ENCODE measurements at places on chromosomes 13 and 19.

DNA sequence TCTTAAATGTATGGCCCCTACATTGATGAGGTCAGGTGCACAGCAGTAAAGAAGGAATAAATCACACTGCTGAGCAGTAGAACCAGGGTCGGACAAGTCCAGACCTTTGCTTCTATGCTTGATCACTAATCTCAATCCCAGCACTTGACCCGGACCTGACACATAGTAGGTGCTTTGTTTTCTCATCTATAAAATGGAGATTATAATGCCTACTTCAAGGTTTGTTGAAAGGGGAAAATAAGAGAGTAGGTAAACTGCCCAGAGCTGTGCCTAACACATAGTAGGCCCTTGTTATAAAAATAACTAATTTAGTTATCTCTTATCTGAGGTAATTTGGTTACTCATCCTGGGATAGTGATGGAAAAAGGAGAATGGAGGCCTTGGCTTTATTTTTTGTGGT, 125.0 kb downstream of the RXFP2 start:
- DNase-seq, result no peak

- no peak for DNase-seq
These were observed 3.2 kb downstream of the GPR183 start for GRCh38 chr13:99303863-99304521.

- no peak for DNase-seq
These were observed 226.7 kb downstream of the RFC3 start for GRCh38 chr13:34044660-34045080.

- DNase-seq, result no peak
These were observed 611.1 kb downstream of the TBC1D4 start for GRCh38 chr13:74870865-74871264.

DNA sequence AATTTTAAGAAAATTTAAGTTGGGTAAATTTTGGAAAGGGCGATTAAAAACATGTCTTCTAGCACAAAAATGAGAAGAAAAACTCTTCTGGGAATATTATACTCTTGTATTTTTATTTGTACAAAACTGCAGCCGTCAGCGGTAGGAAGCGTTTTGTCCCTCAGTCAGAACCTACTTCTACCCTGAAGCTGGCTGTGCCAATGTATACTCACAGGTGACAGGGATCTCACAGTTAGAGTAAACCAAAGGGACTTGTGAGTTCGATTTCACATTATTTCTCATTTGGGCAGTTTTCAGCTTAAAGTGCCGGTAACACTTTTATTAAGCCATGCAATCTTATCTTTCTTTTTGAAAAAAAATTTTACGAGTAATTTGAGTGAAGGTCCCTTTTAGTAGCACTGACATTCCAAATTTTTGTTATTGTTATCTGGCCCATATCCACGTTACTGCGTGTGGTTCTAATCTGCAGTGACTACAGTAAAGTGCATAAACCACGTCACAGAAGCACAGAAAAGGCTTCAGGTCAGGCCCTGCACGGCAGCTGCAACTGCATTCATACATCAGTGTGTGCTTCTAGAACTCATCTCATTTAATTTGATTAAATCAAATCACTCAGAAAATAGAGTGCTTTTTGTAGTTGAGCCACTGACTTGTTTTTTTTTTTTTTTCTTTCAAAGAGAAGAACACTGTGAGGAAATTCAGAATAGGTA, 387.3 kb downstream of the LIG4 start:
- DNase-seq, result no peak

GRCh38 chr13:60112771-60113170, 51.0 kb downstream of the DIAPH3 start:
- DNase-seq, result no peak

- peak; percentile 36 for DNase-seq
These were observed 4.1 kb downstream of the IER2 start for GRCh38 chr19:13154241-13154778.

DNA sequence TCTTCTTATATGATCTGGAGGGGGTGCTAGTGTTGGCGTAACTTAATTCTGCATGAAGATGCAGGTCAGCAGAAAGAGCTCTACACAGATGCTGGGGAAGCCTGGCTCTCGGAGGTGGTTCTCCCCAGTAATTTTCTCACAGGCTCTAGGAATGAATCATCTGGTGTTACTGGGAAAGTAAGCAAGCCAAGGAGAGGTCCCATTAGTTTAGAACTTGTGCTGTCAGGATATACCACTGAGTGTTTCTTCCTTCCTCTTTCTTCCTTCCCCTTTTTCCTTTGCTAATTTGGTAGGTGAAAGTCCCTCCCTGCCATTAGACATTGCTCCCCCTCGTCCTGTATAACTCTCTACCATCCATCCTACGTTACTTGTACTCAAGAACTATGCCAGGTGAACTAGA, 68.3 kb downstream of the ATP8A2 start:
- DNase-seq, result no peak

DNA sequence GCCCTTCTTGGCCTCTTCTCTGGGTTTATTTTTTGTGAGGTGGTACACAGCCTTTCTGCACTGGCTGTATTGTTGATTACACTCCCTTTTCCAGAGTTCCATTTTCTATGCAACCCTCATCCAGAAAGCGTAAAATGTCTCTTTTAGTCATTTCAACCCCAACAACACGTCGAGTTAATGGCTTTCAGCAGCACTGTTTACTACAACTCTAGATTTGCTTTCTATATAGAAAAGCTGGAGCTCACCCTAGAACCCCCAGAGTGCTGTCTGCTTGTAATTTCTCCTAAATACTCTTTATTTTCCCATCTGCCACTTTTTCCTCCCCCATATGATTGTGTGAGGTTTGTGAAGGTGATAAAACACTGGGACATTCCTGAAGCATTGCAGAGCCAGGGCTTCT, 148.9 kb upstream of the TMTC4 start:
- DNase-seq, result no peak

- DNase-seq, result no peak
These were observed 875.4 kb downstream of the SLITRK6 start for GRCh38 chr13:84923831-84924230.

DNA sequence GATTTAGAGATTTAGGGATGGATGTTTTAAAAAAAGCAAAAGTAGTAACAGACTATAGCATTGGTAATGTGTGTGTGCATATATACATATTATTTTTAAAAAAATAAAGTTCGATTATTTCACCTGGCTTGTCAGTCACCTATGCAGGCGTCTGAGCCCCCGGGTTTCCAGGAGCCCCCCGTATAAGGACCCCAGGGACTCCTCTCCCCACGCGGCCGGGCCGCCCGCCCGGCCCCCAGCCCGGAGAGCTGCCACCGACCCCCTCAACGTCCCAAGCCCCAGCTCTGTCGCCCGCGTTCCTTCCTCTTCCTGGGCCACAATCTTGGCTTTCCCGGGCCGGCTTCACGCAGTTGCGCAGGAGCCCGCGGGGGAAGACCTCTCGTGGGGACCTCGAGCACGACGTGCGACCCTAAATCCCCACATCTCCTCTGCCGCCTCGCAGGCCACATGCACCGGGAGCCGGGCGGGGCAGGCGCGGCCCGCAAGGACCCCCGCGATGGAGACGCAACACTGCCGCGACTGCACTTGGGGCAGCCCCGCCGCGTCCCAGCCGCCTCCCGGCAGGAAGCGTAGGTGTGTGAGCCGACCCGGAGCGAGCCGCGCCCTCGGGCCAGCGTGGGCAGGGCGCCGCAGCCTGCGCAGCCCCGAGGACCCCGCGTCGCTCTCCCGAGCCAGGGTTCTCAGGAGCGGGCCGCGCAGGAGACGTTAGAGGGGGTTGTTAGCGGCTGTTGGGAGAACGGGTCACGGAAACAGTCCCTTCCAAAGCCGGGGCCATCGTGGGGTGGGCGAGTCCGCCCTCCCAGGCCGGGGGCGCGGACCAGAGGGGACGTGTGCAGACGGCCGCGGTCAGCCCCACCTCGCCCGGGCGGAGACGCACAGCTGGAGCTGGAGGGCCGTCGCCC, 840 bp upstream of the CCNA1 start:
- DNase-seq, result peak; percentile 12

DNA sequence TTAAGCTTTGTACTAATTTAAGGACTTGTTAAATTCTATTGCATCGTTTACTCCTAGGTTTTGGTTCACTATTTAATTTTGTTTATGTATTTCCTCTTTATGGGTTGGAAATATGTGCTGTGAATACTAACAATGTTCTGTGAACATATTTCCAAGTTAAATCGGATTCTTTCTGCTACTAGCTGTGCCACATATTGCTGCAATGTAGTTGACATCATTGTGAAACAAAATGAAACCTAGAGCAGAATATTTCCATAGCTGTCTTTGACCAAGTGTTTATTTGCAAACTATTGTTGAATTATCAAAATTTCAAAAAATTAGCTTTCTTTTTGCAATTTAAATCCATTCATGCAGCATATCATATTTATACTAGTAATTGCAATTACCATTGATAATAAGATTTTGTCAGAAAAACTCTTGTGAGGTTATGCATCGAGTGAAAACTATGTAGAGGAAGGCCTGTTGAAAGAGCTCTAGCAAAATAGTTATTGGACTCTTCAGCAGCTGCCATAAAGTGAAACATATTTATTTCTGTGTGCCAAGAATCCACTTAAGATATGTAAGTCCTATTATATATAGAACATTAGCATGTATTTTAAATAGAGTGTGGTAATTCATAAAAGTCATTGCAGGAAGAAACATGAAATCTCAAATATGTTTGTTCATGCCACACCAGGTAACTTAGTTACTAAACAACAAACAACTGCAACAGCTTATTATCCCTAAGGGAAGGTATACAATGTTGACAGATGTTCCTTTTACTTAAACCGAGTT, 575.1 kb downstream of the SLITRK6 start:
- DNase-seq, result no peak

GRCh38 chr19:36973021-36973843, 57.1 kb downstream of the ZNF568 start:
- peak; percentile 93 for DNase-seq

DNA sequence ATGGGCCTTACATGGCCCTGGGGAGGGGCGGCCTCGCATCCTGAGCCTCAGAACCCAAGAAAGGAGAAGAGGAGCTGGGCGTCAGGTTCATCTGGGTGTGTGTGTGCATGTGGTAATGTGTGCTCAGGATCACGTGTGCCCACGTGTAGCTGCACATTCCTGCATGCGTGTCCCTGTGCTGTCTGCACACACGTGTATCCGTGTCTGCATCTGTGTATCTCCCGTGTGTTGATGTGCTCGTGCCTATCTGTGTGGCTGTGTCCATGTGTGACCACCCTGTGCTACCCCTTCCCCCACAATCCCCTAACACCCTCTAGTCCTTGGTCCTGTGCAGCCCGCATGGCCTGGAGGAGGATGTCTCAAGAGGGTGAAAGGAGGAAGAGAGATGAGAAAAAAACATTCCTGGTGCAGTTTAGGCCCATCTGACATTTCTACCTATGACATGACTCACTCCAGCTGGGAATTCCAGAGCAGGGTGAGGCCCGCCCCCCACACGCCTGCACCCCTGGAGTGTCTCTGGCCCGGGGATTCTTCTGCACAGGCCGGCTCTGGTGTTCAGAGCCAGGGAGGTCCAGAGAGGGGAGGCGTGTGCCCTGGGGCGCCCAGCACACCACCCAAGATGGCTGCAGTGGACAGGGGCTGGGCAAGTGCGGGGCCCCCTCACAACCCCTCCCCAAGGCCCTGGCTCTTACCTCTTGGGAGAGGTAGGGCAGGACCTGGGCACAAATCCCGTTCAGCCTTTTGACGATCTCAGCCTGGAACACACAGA, 7.1 kb downstream of the TLE5 start:
- DNase-seq, result no peak

- DNase-seq, result no peak
These were observed 7.7 kb upstream of the TBC1D4 start for GRCh38 chr13:75489502-75490263.

- no peak for DNase-seq
These were observed 517.2 kb upstream of the SPRY2 start for GRCh38 chr13:80858131-80858530.

GRCh38 chr19:41821003-41821735, 23.3 kb downstream of the LYPD4 start:
- DNase-seq, result peak; percentile 69

- DNase-seq, result no peak
These were observed 311.3 kb downstream of the DLEU7 start for GRCh38 chr13:50531917-50532899.

DNA sequence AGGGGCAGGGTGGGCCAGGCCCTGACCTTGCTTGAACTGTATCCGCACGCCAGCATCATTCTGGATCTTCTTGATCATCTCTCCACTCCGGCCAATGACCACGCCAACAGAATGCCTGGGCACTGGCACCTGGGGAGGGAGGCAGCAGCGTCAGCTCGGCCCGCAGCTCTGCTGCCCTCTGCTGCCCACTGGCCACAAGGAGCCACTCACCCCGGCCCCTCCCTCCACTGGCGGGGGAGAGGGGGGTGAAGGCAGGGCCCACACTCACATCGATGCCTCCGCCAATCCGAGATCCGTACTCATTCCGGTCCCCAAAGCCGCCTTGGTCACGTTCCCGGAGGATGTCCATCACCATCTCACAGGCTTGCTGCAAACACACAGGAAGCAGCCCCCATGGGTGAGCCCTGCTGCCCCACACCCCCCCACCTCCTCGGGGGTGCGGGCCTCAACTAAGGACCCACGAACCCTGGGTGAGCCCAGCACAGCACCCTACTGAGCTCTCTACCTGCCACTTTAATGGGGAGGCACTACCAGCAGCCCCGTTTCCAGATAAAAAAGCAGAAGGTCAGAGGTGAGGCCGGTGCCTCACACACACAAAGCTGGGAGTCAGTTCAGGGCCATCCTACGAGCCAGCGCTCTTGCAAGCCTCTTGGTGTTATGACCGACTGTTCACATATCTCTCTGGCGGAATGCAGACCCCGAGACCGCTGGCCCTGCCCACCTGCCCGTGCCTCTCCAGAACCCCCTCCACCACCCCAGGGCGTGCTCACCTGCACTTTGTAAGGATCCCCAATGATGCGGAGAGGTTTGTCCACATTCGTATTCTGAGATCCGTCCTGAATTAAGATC, 6.7 kb downstream of the KHSRP start:
- peak; percentile 55 for DNase-seq

DNA sequence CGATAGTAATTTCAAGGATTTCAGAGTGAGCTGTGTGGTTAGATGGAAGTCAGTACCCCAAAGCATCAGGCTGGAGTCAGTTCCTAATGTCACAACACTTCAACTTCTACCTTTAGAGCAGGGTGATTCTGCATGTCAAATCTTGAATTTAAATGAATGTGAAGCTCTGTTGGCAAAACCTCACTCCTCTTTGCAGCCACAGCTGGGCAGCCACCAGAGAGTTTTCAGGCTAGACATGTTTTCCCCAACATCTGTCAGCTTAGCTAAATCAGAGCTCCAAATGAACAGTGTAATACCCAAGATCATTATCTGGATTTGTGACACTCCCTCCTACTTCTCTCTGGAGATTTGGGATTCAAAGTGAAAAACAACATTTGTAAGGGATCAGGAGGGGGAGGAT, 33.7 kb upstream of the OLFM4 start:
- no peak for DNase-seq

DNA sequence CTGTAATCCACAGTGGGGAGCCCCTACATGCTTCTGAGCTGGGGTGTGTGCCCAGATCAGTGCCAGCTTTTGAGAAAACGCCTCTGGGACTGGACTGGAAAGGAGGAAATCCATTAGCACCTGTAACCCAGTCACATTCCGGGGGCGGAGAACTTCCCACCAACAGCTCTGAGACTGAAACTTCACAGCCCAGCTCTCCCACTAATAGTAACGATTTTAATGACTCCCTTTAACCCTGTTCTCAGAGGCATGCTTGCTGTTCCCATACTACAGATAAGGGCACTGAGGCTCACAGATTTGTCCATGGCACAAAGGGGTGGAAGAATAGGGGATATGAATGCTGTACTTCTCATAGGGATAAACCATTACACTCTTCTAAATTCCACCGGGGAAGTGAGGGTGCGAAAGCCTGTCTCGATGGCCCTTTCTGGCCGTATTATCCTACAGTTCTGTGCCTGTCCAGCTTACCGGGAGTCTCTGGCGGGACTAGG, 851 bp downstream of the FBXO46 start:
- DNase-seq, result no peak
